ENCODE measurements at places on chromosomes 7 and 10.

DNA sequence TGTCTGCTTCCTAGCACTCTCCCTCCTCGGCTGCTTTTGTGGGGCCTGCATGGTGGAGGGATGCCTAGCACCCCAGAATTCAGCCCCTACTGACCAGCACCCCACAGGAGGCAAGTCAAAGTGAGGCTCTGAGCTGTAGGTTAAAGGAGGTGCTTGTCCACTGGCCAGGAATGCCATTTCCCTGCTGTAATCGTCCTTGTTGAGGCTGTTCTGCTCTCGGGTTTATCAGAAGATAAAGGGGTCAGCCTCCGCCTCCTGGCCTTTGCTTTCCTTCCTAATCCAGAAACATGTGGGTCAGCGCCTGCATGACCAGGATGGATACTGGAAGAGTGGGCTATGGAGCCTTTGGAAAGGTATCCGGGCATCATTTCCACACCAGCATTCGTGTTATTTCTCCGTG lies 98.9 kb downstream of the MKI67 start:
- no peak for DNase-seq

- no peak for DNase-seq
These were observed 7.5 kb downstream of the FAM131B start for GRCh38 chr7:143354965-143355364.

DNA sequence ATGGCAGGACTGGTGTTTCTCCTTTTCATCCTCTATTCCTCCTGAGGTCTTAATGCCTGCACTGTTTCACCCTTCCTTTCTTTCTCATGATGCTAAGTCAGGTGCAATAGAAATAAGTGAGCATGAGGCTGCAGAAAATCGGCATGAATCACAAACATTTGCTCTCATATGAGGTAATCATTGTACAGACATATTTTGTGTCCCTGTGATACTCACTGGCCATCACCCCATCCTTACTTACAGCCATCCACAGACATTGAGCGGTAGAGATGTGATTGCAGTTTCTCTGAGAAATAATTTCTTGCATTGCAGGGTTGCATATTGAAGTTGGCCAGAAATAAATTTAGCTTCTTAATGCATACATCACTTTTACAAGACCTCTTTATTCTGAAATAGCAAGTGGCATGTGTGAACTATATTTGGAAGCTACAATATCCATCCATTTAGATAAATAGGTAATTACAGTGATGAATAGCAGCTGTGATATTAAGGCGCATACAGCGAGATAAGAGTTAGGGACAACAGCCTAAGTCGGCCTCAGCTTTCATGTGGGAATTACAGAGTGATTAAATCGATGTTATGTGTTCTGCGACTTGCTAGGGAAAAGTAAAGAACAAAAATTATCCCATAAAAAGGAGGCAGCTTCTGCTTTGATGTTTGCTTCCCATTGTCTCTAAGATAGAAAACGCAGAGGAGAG lies 612.6 kb downstream of the SORCS3 start:
- no peak for DNase-seq

DNA sequence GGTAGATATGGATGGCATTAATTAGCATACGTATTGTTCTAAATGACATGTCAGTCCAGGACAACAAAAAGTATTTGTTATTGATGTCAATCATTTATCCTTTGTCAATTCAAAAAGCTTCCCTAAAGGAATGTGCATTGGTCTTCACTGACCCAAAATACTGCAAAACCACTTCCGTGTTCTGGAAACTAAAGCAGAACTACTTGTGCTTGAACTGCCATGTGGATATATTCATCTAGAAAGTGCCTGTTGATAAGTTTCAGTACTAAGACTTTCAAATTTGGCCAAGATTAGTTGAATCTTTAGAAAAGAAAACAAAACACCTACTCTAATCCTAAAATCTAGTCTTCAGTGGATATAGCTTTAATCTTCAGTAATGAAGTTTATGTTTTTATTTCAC lies 242.1 kb upstream of the PPP1R3A start:
- DNase-seq, result no peak

- no peak for DNase-seq
These were observed 142.9 kb downstream of the RAB11FIP2 start for GRCh38 chr10:117903854-117904253.

DNA sequence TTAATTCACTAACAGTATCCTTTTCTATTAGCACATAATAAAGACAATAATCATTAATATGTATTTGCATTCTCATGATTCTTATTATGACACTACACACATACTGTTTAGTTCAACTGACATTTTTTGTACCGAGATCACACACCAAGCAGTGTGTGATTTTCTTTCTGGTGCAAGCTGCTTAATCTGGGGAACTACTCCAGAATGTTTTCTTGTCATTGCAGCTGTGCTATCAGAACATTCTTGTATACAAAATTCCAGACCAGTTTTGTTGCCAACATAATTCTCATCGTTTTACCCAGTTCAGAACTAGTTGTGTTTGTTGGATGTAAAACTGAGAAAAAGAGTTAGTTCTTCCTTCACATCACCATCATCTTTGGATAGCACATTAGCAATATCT lies 37.4 kb downstream of the VKORC1L1 start:
- no peak for DNase-seq

- peak; percentile 96 for DNase-seq
These were observed 6.5 kb downstream of the ARPC1B start for GRCh38 chr7:99380823-99381663.

GRCh38 chr7:5001911-5002310 lies 42.9 kb upstream of the MMD2 start:
- DNase-seq, result no peak

GRCh38 chr10:73907841-73908517 lies 3.0 kb upstream of the PLAU start:
- peak; percentile 19 for DNase-seq

- no peak for DNase-seq
These were observed 121.7 kb downstream of the ABCA13 start for GRCh38 chr7:48292949-48293348.

DNA sequence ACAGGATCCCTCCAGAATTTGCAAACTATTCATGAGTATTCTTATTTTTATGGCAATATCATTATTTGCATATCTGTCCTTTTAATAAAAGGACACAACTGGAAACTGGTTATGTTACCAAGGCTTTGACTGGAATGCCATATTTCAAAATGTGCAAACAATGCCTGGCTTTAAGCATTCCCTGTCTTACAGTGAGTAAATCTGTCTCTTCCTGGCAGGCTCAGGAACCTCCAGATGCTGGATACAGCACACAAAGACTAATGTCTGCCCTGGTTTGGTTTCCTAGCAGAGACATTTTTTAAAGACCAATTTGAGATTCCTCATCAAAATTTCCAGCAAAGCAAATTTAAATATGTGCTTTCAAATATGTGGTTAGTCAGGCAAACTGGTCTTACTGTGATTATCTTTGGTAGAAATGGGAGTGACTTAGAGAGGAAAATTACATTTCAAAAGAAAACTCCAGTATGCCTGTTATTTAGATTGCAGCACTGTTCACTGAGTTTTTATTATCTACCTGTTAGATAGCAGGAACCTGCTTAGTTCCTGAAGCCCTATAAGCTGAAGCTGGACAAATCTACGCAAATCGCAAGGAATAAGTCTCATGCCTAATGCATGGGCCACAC lies 31.3 kb downstream of the RNF216 start:
- no peak for DNase-seq

- peak; percentile 83 for DNase-seq
These were observed 2.2 kb downstream of the NPM3 start for GRCh38 chr10:101780818-101781654.

DNA sequence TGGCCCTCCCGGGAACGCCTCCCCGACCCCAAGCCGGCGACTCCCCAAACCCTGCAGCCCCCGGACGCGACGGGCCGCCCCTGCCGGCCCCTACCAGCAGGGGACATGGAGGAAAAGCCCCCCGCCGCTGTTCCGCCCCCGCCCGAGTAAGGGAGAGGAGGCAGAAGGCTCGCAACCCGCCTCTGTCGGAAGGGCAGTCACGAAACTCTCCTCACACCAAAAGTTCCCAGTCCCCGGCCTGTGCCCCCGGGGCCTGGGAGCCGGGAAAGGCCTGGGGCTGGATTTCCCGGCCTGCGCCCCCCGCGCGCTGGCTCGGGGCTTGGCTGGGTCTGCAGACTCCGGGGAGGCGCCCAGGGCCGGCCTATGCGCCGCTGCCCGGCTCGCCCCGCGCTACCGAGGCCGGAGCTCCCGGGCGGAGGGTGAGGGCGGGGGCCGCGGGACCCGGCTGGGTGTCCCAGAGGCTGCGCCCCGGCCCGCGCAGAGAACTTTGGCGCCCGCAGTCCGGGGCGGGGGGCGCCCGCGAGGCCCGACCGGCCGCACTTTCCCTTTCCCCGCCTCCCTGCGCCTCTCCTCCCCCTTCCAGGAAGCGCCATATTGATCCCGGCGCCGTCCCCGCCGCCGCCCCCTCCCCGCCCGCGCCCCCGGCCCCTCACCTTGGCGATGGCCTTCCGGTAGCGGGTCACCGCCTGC lies 728 bp downstream of the PARD3 start:
- DNase-seq, result no peak

- no peak for DNase-seq
These were observed 606.5 kb downstream of the IPMK start for GRCh38 chr10:57661206-57661605.

All from activated CD4-positive, alpha-beta T cell treated with anti-CD3 and anti-CD28 coated beads, Interleukin-2, amount 50 U/mL, for 16 hours (primary cell).